Glutamatergic neuron (in vitro differentiated cells): ENCODE measurements at places on chromosomes 6 and 20. TPM values are rescaled to one million over a fixed set of nuclear protein-coding genes. Genes with fewer than 3 reads are reported as not detected.

The WFDC10B gene
- not detected for total RNA-seq

The RIPOR3 gene
- total RNA-seq, result not detected

The RAD21L1 gene
- total RNA-seq, result not detected

The YTHDF1 gene
- 43.3 TPM for total RNA-seq

The OR2W1 gene
- not detected for total RNA-seq

The CRIP3 gene
- total RNA-seq, result 0.69 TPM

The FLRT3 gene
- 5.7 TPM for total RNA-seq

The ANKRD6 gene
- 31.9 TPM for total RNA-seq

The FILIP1 gene
- total RNA-seq, result 0.69 TPM

The OR12D3 gene
- not detected for total RNA-seq

DNA sequence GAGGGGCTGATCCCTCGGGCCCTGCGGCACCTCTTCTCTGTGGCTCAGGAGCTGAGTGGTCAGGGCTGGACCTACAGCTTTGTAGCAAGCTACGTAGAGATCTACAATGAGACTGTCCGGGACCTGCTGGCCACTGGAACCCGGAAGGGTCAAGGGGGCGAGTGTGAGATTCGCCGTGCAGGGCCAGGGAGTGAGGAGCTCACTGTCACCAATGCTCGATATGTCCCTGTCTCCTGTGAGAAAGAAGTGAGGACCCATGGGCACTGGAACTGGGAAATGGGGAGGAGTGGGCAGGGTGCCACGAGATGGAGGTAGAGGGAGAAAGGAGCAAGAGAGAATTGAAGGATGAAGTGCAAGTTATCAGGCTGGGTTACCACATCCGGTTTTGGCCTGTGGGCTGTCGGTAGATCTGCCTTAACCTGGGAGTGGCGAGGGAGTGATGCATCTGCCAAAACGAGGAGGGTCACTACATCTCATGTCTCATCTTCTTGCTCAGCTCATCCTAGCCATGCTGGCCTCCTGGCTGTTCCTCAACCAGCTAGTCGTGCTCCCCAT, 5.4 kb upstream of the PHF1 start:
- H3K27me3 ChIP-seq, result peaks cover 7% of the 10 kb centered on the region
- no peak overlapping the region for H3K4me3 ChIP-seq

DNA sequence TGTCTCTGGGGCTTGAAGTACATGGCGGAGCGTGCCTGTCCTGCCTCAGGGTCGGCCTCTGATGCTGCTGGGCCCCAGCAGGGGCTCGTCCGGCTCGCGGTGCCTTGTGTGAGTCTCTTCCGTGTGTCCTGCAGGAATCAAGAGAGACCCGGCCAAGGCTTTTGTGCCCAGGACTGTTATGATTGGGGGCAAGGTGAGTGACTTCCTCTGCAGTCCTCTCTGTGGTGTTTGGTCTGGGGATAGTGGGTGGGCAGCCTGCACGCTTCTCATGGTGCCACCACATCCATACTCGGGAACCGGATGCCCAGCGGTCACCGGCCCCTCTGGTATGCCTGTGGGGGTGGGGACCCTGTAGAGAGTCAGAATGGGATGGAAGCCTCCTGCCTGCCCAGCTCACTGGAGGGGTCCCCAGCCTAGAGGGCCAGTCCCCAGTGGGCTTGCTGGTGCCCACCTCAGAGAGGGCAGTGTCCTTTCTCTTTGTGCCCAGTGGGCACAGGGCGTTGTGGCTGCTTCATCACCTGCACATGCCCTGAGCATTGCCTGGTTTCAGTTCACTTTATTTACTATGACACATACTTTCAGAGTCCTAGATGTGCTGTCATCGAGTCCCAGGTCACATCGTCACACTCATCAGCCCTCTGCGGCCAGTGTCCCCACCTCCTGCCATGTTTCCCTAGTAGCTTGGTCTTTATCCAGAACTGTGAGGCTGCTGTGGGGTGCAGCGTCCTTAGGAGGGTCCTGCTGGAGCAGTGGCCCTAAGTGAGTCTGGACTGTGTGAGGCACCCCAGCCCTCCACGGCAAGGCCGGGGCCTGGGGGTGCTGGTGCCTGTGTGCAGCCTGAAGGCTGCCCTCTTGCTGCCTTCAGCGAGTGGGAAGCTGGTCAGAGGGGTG, 40.7 kb downstream of the PYGB start:
- peaks cover 6% of the 10 kb centered on the region for H3K4me1 ChIP-seq
- peaks cover 34% of the 10 kb centered on the region for H3K27me3 ChIP-seq
- H3K36me3 ChIP-seq, result peaks cover 16% of the 10 kb centered on the region
- H3K27ac ChIP-seq, result no peak overlapping the region
- DNase-seq, result peak; percentile 5

DNA sequence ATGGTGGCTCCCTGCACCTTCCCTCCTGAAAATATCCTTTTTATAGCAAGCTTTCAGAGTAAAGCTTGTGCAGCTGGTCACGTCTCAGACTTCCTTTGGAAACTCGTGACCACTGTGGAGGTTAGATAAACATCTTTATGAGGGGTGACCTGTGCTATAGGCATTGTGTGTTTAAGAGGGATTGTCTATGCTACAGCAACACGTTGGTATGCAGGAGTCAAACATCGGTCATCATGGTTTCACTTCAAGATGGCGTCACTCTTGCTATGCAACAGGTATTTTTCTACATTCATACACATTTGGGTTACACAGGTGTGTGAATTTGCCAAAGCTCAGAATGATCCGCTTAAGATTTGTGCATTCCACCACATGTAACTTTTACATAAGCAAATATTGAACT, 14.6 kb upstream of the BLCAP start:
- DNase-seq, result no peak
- H3K4me1 ChIP-seq, result peaks cover 17% of the 10 kb centered on the region
- no peaks in the 10 kb centered on the region for H3K36me3 ChIP-seq
- H3K27me3 ChIP-seq, result peaks cover 1% of the 10 kb centered on the region
- no peak overlapping the region for H3K4me3 ChIP-seq

GRCh38 chr6:143021543-143021942, 39.1 kb upstream of the AIG1 start:
- no peaks in the 10 kb centered on the region for H3K4me1 ChIP-seq
- H3K27ac ChIP-seq, result no peak overlapping the region
- no peaks in the 10 kb centered on the region for H3K36me3 ChIP-seq
- H3K27me3 ChIP-seq, result no peaks in the 10 kb centered on the region
- DNase-seq, result no peak

- peaks cover 8% of the 10 kb centered on the region for H3K27me3 ChIP-seq
- peak overlapping the region; percentile 57 for H3K4me3 ChIP-seq
- DNase-seq, result no peak
- no peaks in the 10 kb centered on the region for H3K36me3 ChIP-seq
- H3K4me1 ChIP-seq, result peaks cover 49% of the 10 kb centered on the region
These were observed 12.1 kb upstream of the MRPS18A start for GRCh38 chr6:43699564-43700186.

- no peak for DNase-seq
- H3K4me3 ChIP-seq, result no peak overlapping the region
- no peak overlapping the region for H3K27ac ChIP-seq
- peaks cover 3% of the 10 kb centered on the region for H3K4me1 ChIP-seq
- peaks cover 1% of the 10 kb centered on the region for H3K27me3 ChIP-seq
These were observed 8.3 kb upstream of the NCOA3 start for GRCh38 chr20:47493175-47493962.

DNA sequence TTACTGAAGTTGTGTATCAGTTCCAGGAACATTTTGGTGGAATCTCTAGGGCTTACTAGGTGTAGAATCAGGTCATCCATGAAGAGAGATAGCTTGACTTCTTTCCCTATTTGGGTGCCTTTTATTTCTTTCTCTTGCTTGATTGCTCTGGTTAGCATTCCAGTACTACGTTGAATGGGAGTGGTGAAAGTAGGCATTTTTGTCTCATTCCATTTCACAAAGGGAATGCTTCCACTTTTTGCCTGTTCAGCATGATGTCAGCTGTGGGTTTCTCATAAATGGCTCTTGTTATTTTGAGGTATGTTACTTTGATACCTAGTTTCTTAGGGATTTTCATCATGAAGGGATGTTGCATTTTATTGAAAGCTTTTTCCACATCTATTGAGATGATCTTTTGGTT, 195.3 kb downstream of the MOXD1 start:
- H3K36me3 ChIP-seq, result peaks cover under 1% of the 10 kb centered on the region
- H3K27ac ChIP-seq, result no peak overlapping the region
- DNase-seq, result no peak

DNA sequence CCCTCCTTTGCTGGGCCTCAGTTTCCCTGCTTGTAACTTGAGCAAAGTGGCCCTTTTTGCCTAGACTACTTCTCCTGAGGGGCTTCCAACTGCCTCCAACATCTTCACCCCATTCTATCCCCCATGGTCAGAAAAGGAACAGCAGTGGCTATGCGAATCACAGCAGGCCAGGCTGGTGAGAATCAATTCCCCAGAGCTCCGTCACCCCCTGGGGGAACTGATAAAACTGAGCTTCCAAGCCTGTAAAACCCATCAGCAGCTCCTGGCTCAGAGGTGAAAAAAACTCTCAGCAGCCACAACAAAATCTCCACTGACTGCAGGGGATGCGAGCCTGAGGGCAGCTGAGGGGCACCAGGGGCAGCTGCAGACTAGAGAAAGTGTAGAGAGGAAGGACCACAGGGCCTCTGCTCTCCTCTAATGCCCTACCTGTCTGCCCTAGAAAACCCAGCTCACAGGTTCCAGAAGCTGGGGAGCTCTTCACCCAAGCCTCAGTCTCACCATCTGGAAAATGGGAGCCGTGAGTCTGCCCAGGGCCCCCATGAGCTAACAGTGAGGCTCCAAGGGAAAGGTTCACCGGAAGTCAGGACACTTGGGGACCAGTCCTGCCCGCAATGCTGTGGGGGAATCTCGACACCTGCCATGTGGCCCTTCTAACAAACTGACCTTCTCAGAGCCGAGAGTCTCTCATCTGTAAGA, 120.6 kb downstream of the GRM4 start:
- no peak overlapping the region for H3K4me3 ChIP-seq
- H3K27me3 ChIP-seq, result peaks cover 14% of the 10 kb centered on the region
- H3K27ac ChIP-seq, result no peak overlapping the region
- H3K36me3 ChIP-seq, result peaks cover 9% of the 10 kb centered on the region
- no peak for DNase-seq
- H3K4me1 ChIP-seq, result peaks cover 8% of the 10 kb centered on the region

- no peak overlapping the region for H3K4me3 ChIP-seq
- H3K27ac ChIP-seq, result no peak overlapping the region
- peaks cover 12% of the 10 kb centered on the region for H3K36me3 ChIP-seq
- H3K27me3 ChIP-seq, result no peaks in the 10 kb centered on the region
These were observed 70.5 kb downstream of the FAM217A start for GRCh38 chr6:4008324-4009047.

- H3K4me3 ChIP-seq, result no peak overlapping the region
- H3K27me3 ChIP-seq, result no peaks in the 10 kb centered on the region
- no peaks in the 10 kb centered on the region for H3K4me1 ChIP-seq
- no peak overlapping the region for H3K27ac ChIP-seq
- no peaks in the 10 kb centered on the region for H3K36me3 ChIP-seq
These were observed 40.5 kb downstream of the TGM6 start for GRCh38 chr20:2421247-2421646.

- no peaks in the 10 kb centered on the region for H3K36me3 ChIP-seq
- H3K4me1 ChIP-seq, result peaks cover 35% of the 10 kb centered on the region
These were observed 82.8 kb downstream of the TCP11 start for GRCh38 chr6:35058358-35058675.

- H3K4me3 ChIP-seq, result no peak overlapping the region
- no peak for DNase-seq
- no peak overlapping the region for H3K27ac ChIP-seq
- no peaks in the 10 kb centered on the region for H3K4me1 ChIP-seq
- no peaks in the 10 kb centered on the region for H3K36me3 ChIP-seq
These were observed 140.2 kb upstream of the AHI1 start for GRCh38 chr6:135637701-135638100.

- peaks cover 9% of the 10 kb centered on the region for H3K27me3 ChIP-seq
- peaks cover 8% of the 10 kb centered on the region for H3K4me1 ChIP-seq
These were observed 84.3 kb upstream of the FABP7 start for GRCh38 chr6:122695188-122695587.

GRCh38 chr20:8089668-8090067, 42.4 kb upstream of the PLCB1 start:
- no peaks in the 10 kb centered on the region for H3K36me3 ChIP-seq
- no peak for DNase-seq
- H3K27me3 ChIP-seq, result no peaks in the 10 kb centered on the region
- H3K4me1 ChIP-seq, result no peaks in the 10 kb centered on the region
- H3K4me3 ChIP-seq, result no peak overlapping the region

DNA sequence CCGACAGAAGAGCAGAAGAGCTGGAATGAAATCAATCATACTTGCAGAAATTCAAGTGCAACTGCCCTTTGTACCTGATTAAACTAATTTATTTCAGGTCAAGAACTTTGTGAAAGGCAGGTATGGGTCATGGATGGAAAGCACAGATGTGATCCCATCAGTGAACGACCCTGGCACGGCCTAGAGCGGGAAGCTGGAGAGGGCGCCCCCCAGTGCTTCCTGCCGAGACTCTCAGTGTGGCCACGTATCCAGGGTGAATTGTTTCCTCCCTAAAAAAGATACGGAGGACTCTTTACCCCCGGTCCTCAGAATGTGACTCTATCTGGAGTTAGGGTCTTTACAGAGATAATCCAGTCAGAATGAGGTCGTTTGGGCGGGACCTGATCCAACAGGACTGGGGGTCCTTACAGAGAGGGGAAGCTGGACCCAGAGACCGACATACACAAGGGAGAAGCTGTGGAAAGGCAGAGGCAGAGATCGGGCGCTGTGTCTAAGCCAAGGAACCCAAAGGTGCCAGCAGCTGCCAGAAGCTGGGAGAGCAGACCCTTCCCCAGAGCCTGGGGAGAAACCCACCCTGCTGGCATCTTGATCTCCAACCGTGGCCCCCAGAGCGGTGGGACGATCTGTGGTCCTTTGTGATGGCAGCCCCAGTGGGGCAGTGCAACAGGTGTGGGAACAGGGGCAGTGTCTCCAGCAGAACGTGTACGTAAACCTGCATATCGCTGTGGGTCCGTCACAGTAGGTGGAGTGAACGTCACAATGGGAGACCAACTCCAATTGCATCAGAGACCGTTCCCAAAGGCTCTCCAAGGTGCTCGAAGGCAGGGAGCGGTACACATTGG, 91.9 kb downstream of the TAF4 start:
- DNase-seq, result no peak
- peaks cover 1% of the 10 kb centered on the region for H3K27me3 ChIP-seq
- no peaks in the 10 kb centered on the region for H3K4me1 ChIP-seq
- H3K4me3 ChIP-seq, result no peak overlapping the region
- peaks cover 6% of the 10 kb centered on the region for H3K36me3 ChIP-seq

- no peak overlapping the region for H3K27ac ChIP-seq
These were observed 279.3 kb upstream of the TCF21 start for GRCh38 chr6:133609415-133610226.

- peak; percentile 0 for DNase-seq
- H3K27ac ChIP-seq, result no peak overlapping the region
- no peaks in the 10 kb centered on the region for H3K36me3 ChIP-seq
- H3K4me3 ChIP-seq, result no peak overlapping the region
These were observed 91.1 kb downstream of the MRPL14 start for GRCh38 chr6:44036196-44036595.
